CD14-positive monocyte (primary cell): ENCODE measurements at places on chromosomes 7 and 10.
A peak's percentile ranks its signal among the peaks of the same experiment; 100 is the strongest.

GRCh38 chr10:79127151-79127961 lies 58.6 kb downstream of the ZMIZ1 start:
- peak; percentile 77 for DNase-seq

- DNase-seq, result no peak
Measured at GRCh38 chr10:11578802-11579255, 32.6 kb downstream of the USP6NL start.

DNA sequence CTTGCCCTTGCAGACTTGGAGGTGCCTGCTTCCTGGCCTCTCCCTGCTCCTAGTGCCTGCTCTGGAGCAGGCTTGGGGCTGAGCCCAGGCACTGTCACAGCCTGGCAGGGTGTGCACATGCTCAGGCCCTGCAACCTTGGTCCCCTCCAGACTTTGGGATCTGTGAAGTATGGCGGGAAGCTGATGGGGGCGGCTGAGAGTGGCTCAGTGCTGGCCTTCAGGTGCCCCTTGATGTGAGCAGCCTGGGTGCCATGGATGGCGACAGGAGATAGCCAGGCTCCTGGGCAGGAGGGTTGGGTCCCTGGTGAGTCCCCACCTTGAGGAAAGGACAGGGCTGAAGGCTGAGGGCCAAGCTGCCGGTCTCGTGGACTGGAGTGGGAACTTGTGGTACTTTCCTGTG lies 700.4 kb upstream of the KCND2 start:
- no peak for DNase-seq

DNA sequence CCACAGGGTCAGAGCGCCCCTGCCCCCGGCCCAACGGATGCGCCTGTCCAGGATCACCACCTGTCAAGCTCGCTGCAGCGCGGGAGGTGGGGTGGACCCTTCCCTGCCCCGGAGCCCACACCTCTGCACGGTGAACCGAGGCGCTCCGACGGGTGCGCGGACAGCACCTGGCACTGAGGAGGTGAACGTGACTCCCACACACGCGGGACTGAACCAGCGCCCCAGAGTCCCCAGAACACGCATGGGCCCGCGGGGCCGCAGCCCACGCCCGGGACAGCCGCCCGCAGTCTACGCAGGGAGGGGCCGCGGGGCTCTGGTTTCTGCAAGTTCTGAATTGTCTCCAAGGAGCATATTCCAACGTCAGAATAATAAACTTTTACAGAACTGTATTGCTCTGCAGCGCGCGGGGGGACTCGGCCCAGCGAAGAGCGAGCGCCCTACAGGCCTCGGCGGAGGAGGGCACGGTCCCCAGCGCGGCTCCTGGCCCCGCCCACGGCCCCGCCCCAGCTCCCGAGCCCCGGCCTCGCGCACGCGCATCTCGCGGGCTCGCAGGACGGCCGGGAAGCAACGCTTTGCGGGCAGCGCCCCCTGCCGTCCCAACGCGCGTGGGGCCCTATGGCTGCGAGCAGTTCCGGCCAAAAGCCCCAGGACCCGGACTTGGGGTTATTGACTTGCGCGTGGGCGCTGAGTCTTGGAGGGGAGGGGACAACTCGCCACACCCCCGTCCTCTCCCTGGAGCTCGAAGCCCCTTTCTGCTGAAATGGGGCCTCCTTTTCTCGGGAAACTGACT lies 29.7 kb downstream of the OAT start:
- DNase-seq, result peak; percentile 88

- DNase-seq, result no peak
Measured at GRCh38 chr7:106346167-106346677, 61.4 kb upstream of the NAMPT start.

GRCh38 chr10:70885481-70885880 lies 2.9 kb downstream of the PCBD1 start:
- DNase-seq, result no peak

- DNase-seq, result no peak
Measured at GRCh38 chr10:102845352-102845902, 8.2 kb upstream of the CYP17A1 start.

- peak; percentile 89 for DNase-seq
Measured at GRCh38 chr10:93437086-93437945, 44.8 kb downstream of the MYOF start.

DNA sequence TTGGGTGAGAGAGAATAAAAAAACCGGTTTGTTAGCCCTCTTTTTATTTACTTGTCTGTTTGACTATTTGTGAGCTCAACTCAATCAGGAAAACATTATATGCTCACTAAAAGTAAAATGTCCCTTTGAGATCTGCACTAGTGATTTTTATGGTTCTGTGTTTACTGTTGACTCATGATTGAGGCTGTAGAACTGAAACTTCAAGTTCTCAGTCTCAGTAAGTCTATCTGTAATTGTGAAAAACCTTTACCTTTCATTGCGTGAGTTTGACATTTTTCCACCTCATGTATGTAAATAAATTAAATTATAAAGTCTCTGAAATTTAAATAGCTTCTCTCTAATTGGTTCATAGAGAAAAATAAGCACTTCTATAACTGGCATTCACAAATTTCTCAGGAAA lies 17.0 kb upstream of the CASD1 start:
- DNase-seq, result no peak

- no peak for DNase-seq
Measured at GRCh38 chr10:59234816-59235429, 58.5 kb downstream of the PHYHIPL start.

- no peak for DNase-seq
Measured at GRCh38 chr10:33009244-33010131, 51.5 kb upstream of the ITGB1 start.

GRCh38 chr7:29929018-29929807 lies 60.4 kb downstream of the SCRN1 start:
- no peak for DNase-seq

GRCh38 chr7:130930681-130931080 lies 196.7 kb upstream of the KLF14 start:
- no peak for DNase-seq

DNA sequence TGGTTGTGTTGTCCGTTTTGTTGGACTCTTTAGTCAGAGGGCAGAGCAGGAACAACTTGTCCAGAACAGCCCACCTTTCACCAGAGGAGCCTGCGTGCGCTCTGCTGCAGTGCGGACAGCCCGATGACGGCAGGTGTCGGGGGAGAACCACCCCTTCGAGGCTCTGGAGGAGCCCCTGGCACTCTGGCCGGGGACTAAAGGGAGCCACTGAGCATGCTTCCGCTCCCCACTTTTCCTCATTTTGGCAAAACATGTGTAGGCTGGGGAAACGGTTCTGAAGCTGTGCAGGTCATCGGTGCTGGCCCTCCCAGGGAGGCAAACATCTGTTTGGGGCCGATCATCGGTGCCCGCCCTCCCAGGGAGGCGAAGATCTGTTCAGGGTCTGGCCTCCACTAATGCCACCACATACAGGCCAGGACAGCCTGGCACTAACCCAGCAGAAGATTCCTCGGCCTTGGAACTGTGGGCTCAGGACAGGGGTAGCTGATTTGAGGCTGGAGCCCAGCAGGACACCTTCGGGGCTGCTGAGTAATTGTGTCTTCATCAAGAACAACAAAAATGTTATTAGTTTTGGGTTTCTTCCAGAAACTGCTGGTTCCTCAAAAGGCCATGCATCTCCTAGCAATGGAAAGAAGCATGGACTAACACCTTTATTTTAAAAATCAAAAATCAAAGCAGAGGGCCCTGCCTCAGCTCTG lies 124.4 kb upstream of the TCERG1L start:
- no peak for DNase-seq

DNA sequence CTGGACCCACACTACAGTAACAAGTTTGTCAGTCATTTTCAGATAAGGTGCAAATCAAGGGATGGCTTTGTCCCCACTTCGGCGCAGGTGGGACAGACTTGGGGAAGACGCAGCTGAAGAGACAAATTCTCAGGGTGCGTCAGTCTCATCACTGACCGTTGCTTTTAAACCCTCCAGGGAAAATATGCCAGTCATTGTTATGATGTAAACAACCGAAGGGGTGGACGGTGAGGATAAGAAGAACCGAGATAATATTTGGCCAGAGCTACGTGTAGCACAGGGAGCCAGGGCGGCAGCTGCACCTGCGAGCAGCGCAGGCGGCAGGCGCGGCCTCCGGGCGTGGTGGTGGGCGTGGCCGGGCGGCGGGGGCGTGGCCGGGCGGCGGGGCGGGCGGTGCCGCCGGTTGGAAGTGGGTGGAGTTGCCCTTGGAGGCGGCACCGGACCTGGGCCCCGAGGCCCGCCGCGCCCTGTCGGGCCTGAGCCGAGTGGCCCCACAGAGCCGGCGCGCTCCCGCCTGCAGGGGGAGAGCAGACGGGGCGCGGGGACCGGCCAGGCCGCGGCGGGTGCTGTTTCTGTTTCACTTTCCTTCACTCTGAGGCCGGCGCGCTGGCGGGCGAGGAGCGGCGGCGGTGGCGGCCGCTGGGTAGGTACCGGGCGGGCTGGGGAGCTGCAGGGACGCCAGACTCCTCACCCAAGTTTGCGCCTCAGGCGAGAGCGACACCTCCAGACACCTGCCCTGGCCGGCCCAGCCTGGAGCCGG lies at the start of gene PCGF5:
Gene PCGF5, plus strand, starts transcription at position 470 of the 760 bp plus-strand sequence. CDS start 2,209 bp downstream, outside the sequence.
- DNase-seq, result peak; percentile 91

- DNase-seq, result no peak
Measured at GRCh38 chr7:13953368-13953767, 36.1 kb downstream of the ETV1 start.

- no peak for DNase-seq
Measured at GRCh38 chr7:130400120-130400572, 19.9 kb downstream of the CPA1 start.

GRCh38 chr10:100913470-100913865 lies 705 bp downstream of the SLF2 start:
- no peak for DNase-seq

DNA sequence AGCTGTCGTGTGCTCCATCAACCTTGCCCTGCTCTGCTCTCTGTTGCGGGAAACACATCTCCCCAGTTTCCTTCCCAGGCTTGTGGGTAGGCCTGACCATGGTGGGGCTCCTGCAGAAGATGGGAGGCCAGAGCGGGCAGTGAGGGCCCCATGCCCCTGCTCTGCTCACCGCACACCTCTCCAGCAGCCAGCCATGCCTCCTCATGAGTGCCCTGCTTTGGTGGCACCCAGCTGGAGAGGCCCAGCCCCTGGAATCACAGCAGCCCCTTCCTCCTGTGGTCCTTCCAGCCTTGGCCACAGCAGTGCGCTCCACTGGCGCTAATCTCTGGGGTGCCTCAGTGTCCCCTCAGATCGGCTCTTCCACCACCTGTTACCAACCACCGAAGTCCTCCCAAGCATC lies 4.2 kb upstream of the OPN4 start:
- DNase-seq, result no peak

- no peak for DNase-seq
Measured at GRCh38 chr10:12811826-12812225, 189.7 kb downstream of the CCDC3 start.

GRCh38 chr10:46998192-46998591 lies 87.0 kb downstream of the PTPN20 start:
- no peak for DNase-seq

GRCh38 chr10:49526619-49527018 lies 12.3 kb downstream of the ERCC6 start:
- no peak for DNase-seq

GRCh38 chr7:19619122-19619521 lies 89.7 kb downstream of the POLR1F start:
- DNase-seq, result no peak

DNA sequence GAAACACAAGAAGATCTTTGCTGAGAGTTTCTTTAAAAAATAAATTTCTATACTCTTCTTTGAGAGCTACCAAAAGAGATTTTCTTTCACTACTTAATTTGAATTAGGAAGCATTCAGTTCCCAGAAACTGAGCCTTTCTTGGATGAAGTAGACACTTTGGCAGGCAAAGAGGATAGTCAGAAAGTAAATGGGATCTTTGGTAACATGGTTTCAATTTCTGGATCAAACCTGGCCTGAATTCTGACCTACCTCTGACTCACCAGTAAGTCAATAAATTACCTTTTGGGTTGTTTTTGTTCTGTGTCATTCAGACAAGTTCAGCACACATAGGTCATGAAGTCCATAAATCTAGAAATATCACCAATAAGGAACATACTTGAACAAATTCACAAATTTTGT lies 26.8 kb upstream of the CABCOCO1 start:
- no peak for DNase-seq

DNA sequence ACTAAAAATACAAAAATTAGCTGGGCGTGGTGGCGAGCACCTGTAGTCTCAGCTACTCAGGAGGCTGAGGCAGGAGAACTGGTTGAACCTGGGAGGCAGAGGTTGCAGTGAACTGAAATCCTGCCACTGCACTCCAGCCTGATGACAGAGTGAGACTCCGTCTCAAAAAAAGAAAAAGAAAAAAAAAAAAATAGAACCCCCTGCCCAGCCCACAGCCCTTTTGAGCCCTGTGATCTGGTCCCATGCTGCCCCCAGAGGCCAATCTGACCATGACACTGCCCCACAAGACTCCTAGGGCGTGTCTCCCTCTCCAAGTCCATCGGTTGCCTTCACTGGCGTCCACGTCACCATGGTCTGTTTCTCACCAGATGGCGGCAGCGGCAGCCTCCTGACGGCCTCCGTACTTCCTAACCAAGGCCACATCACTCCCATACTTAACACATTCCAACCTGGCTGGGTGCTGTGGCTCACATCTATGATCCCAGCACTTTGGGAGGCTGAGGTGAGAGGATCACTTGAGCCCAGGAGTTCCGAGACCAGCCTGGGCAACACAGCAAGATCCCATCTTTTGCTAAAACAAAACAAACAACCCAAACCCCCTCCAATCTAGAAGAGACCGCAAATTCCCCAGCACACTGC lies 18.0 kb downstream of the STX1A start:
- peak; percentile 52 for DNase-seq

DNA sequence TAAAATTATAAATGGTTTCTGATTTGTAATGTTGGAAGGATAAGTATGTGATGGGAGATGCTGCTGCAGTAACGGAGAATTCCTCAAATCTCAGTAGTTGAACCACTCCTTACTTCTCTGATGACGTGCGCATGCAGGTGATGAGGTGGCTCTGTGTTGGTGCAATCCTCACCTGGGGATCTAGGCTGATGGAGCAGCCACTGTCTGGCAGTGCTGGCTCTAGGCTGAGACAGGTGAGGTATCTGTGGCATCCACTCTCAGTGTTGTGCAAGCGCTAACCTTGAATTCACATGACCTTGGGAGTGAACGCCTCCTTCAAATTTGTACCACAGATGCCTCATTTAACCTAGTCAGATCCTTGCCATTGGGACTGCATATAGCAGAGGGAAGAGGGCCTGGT lies 35.0 kb downstream of the LHFPL3 start:
- no peak for DNase-seq

DNA sequence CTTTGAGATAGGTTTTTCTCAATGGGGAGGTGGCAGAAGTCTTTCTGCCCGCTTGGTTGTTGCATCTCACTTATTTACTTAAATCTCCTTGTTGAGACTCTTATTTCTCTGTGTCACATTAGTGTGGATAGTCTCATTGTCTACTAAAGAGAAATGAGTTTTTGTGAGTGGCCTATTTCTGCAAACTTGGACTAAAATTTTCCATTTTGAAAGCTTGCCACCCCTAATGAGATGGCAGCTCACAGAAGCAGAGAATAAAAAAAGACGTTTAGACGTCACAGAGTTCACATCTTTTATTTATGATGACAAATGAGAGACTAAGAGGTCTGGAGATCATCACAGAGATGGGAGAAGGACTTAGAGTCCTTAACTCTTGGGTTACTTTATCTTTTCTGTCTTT lies 262.7 kb upstream of the PHYHIPL start:
- no peak for DNase-seq

- DNase-seq, result no peak
Measured at GRCh38 chr7:87482115-87482514, 6.6 kb upstream of the ABCB4 start.
